NCI-H510A treated with DMSO at 0.1 percent for 48 hours (cell line): ENCODE measurements at places on chromosomes 12 and 14.

DNA sequence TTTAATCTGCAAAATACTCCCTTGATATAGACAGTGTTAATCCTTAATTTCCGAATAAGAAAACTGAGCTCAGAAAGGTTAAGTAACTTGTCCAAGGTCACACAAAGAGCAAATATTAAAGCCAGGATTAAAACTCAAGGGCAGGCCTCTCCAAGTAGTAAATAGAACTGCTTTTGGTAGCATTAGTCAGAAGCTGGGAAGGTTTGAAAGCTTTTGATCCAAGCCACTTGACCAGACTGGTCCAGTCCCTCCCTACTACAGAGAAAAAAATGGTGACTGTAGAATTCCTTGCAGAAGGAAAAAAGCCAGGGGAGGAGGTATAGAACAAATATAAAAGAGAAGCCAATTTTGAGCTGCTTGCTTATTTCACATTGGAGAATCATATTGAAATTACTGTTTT lies 111.5 kb downstream of the NT5DC3 start:
- no peak for DNase-seq

- DNase-seq: peak; percentile 48
Observed at GRCh38 chr12:120639771-120640721, at the start of gene CABP1. TSS of gene CABP1 (plus strand) at chr12:120640626. CDS start at chr12:120640686, 60 bp downstream.

- DNase-seq: no peak
Observed at GRCh38 chr12:124872068-124872719, 8.5 kb upstream of the SCARB1 start.

DNA sequence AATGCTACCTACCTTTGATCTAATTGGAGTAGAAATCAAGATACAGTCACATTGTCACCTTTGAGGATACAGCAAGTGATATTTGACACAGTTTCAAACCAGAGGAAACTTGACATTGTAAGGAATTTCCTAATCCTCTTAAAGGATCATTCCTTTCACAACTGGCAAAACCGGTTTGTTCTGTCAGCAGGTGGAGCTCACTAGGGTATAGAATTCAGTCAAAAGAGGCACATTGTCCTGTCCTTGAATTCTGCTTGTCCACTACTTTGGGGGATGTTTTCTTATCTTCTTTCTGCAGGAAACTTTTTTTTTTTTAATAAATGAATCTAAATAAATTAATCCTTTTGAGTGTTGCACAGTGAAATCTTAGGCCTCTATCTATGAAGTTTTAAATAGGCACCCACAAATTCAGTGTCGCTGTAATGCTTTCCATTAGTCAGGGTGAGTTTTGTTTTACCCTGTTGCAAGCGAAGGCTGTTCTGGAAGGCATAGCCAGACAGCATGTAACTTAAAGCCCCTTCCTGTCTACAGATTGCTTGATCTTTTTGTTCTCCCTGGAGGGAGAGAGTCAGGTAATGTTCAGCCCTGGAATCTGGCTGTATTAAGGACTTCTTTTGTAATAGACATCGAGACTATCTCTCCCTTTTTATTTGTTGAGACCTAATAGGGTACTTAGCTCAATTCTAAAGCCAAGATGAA lies 285.0 kb upstream of the RGS6 start:
- peak; percentile 79 for DNase-seq

- DNase-seq: no peak
Observed at GRCh38 chr12:113043240-113043639, 13.3 kb upstream of the DTX1 start.

- DNase-seq: no peak
Observed at GRCh38 chr14:51527073-51527472, 124.6 kb upstream of the FRMD6 start.

GRCh38 chr14:31013841-31014240 lies 11.6 kb upstream of the AP4S1 start:
- DNase-seq: no peak

DNA sequence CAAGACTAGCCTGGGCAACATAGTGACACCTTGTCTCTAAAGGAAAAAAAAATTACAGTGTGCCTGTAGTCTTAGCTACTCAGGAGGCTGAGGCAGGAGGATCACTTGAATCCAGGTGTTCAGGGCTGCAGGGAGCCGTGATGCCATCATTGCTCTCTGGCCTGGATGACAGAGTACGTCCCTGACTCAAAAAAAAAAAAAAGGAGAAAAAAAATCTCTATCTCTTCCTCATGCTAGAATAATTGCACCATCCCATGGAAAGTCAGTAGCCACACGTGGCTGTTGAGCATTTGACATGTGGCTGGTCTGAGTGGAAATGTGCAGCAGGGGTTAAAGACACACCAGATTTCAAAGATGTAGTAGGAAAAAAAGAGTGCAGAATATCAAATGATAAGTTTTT lies 3.8 kb downstream of the RILPL1 start:
- no peak for DNase-seq

- DNase-seq: no peak
Observed at GRCh38 chr14:73476451-73476931, 14.2 kb upstream of the RIOX1 start.
